ENCODE measurements at places on chromosomes 3 and 15.

- DNase-seq = no peak
Measured at GRCh38 chr3:16379838-16380237, 114.8 kb downstream of the OXNAD1 start.

DNA sequence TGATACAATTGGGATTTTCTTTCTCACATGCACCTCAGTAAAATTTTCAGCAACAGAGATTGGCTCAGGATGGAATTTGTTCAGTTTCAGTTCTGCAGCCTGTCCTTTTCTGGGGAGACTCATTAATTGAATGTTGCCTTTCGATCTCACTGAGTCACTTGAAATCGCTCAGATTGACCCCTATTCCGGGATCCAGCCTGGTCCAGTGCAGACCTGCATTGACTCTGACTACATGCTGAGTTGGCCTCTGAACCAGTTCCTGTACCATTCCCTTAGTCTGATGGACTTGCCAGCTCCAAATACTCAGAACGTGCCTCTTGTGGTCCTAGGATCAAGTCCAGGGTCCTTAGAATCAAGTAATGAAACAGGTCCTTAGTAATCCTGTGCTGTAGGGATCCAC, 9.4 kb downstream of the IGF1R start:
- DNase-seq = no peak

- no peak for DNase-seq
Measured at GRCh38 chr3:99923873-99924272, 106.2 kb downstream of the CMSS1 start.

GRCh38 chr3:106305882-106306435, 437.1 kb upstream of the CBLB start:
- DNase-seq = no peak

DNA sequence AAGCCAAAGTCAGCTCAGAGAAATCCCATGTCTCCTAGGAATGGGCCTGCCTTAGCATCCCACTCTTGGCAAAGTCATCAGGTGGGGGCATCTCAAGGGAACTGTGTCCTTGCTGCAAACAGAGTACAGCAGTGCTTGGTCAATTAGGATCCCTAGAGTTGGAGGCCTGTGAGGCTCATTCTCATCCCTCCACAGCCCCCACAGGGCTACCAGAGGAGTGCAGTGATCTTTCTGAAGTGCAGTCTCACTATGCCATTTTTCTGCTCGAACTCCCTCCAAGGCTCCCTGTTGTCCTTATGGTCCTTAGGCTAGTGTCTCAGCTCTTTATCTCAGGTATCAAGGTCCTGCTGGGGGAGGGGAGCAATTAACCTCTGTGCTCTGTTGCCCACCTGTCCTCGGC, 31.1 kb downstream of the TMEM40 start:
- DNase-seq = no peak

DNA sequence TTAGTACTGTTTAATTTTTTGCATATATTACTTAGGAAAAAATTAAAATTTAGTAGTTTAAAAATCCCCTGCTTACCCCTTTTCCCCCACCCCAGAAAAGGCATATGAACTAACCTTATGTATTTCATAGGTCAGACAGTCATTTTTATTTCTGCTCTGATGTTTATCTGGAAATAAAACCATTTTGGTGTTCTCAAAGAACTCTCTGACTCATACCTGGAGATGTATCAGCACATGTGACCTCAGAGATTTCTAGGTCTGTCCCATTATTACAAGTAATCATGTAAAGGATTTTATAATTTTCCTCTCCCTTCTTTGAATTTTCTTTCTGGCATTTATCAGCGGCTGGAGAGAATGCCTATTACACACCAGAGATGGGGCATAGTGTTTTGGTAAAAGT, 14.1 kb upstream of the CCR8 start:
- no peak for DNase-seq

- no peak for DNase-seq
Measured at GRCh38 chr3:138919325-138919724, 27.6 kb downstream of the FOXL2 start.

GRCh38 chr3:156587760-156588069, 32.8 kb upstream of the SSR3 start:
- DNase-seq = no peak

DNA sequence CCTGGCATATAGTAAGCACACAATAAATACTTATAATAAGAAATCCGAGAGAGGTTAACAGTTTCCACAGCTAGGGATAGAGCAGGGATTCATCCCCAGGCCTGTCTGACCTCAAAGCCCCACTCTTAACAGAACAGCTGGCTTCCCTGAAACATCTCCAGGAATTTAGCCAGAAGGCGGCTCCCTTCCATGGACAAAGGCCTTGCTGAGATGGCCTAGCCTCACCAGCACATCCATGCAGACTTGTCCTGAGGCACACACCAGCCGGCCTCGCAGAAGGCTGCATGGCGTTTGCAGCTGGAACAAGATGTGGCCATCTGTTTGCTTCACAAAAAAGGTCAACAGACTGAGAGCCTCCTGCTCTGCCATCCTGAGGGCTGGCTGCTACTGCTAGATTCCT, 245.4 kb downstream of the SLCO3A1 start:
- no peak for DNase-seq

DNA sequence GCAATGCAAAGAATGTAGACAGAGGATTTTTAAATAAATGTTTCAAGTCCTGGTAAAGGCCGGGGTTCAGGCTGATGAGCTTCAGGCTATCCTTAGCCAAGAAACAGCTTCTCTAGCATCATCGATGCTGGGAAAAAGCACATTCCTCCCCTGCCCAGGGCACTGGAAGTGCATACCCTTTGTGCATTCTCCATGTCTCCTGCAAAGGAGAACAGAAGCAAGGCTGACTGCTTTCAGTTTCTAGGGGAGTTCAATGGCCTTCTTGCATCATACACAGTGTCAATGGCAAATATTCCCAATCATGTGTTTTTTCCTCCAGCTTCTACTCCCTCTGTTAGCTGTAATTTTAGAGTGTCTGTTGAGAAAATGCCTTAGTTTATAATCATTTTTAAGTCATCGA, 59.9 kb downstream of the GPR176 start:
- DNase-seq = no peak

DNA sequence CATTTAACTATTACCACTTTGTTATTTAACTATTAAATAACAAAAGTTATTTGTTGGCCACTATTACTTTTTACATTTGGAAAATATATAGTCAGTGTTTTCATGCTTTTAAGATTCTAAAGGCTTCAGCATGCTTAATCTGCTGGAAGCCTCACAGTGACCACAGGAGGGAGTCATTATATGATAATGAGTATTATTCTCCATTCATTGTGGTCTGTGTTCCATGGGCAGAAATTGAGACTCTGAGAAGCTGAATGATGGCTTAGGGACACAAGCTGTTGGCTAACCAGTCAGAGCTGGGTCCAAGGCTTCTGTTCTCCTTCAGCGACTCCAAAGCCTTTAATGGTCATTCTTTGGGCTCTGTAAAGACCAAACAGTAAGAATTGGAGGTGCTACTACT, 64.7 kb downstream of the BFSP2 start:
- DNase-seq = no peak

DNA sequence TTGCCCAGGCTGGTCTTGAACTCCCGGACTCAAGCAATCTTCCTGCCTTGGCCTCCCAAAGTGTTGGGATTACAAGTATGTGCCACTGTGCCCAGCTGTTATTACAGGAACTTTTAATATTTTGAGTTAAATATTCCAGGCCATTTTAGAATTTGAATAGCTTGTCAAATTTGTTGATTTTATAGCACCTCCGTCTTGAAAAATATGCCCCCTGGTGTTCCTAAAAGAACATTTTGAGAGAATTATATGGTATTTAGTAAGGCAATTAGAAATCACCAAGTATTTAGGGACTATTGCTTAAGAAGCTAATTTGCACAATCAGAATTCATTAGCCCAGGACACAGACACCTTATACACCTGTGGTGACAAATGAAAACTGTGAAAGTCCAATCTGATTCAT, 23.7 kb downstream of the PDE8A start:
- no peak for DNase-seq

DNA sequence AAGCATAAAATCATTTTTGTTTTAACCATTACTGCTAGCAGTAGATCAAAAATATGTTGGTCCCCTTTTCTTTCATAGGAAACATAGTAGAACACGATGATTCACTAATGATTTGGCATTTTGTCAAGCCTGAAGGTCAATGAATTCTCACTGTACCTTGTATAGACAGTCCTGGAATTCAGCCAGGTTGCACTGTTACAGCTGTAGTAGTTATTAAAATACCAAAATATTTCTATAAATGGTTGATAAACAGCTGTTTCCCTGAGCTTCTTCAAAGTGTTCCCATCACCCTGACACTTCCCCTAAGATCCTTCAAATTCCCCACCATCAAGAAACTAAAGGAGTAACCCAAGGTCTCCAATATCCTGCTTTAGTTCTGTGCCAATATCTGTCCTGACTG, 200.9 kb downstream of the ATP8B4 start:
- DNase-seq = no peak

DNA sequence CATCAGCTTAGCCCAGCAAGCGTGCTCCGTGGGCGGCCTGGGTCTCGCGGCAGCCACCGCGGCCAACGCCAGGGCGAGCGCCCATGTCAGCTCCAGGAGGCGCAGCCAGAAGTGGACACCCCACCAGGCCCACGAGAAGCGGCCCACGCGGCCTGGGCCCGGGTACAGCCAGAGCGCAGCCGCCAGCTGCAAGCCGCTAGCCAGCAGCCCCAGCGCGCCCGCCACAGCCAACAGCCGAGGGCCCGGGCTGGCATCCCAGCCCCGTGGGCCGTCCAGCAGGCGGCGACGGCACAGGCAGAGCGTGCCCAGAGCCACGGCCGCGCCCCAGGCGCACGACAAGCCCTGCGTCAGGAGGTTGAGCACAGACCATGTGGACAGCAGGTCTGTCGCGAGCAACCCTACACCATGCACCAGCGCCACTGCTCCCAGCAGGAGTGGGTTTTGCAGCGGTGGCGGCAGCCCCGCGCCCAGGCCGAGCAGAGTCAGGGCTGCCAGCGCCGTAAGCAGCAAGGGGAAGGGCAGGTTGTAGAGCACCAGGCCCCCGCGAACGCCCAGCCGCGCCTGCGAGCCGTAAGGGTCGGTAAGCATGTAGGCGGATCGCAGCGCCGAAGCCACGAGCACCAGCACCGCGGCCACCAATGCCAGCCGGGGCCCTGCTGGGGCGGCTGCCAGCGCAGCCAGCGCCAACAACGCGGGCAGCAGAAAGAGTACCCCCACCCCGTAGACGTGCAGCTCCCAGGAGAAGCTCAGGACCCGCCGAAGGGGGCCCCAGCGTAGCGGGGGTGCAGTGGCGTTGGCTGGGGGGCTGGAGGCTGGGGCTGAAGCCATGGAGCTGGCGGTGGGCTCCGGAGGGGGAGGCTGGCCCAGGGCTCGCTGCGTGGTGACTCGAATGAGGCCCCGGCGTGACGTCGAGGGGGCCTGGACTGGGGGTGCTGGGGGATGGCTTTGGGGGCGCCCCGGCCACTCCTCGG, 4.9 kb downstream of the PRRT3 start:
- peak; percentile 53 for DNase-seq

DNA sequence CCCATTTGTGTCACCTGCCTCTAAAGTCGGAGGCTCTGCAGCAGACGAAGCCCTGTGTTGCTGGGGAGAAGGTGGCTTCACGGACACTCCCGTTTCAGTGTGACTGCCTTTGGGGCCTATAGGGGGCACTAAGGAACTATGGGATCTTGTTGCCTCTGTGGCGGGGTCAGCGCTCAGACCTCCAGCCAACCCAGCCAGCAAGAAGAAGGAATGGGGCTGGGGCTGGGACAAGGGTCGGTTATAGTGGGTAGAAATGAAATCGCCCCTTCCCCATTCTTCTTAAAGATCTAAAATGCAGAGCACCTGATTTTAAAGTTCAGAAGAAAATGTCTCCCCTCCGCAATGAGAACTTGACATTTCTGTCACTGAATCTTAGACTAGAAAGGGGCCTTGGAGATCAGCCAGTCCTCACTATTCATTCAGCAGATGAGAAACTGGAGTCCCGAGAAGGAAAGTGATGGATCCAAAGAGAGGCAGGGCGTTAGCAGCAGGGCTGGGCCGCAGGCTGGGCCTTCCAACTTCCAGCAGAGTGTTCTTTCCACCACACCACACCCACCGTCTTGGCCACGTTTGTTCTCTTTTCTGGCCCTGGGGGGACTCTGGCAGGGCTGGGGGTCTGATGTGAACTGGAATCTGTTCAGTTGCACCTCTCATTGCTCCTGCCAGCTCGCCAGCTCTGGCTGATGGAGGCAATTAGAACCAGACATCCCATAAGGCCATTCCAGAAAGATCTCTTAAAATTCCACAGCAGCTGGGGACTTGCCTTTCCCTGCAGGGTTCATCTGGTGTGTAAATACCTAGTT, 195.4 kb downstream of the OPA1 start:
- peak; percentile 60 for DNase-seq

- DNase-seq = no peak
Measured at GRCh38 chr3:11510001-11510340, 133.7 kb downstream of the VGLL4 start.

GRCh38 chr15:72925661-72926060, 126.6 kb upstream of the NEO1 start:
- no peak for DNase-seq

DNA sequence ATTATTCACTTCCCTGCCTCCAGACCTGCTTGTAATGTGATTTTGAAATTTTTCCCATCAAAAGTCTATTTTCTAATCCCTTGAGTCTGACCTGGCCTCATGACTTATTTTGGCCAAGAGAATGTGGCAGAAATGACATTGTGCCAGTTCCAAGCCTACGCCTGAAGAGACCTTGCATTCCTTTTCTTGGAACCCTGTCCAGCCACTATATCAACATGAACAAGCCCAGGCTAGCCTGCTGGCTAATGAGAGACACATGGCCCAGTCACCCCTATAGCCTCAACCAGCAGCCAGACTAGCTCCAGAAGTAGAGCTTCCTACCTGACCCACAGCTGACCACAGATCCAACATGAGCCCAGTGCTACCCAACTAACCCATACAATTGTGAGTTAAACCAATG, 121.1 kb upstream of the ACP3 start:
- DNase-seq = no peak

DNA sequence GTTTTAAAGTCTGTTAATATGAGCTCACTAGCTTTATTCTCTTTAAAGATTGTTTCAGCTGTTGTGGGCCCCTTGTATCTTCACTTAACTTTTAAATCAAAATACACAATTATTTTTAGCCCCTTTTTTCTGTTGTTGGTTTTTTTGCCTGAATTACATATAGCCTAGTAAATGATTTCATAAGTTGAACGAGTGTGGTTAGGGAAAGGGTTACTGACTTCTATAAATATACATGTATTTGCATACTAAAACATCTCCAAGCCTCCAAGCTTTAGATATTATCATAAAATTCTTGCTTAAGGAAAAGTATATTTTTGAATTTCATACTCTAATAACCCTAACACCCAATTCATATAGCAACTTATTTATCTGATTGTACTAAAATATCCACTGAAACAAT, 73.2 kb upstream of the ARL6 start:
- peak; percentile 17 for DNase-seq

All from NCI-H526 treated with DMSO at 0.1 percent for 48 hours (cell line).